ENCODE measurements at places on chromosomes 5 and 9.

GRCh38 chr5:135894276-135894675, 1.4 kb downstream of the IL9 start:
- no peak for DNase-seq

- DNase-seq = no peak
Observed at GRCh38 chr5:168370831-168371230, 79.4 kb downstream of the WWC1 start.

DNA sequence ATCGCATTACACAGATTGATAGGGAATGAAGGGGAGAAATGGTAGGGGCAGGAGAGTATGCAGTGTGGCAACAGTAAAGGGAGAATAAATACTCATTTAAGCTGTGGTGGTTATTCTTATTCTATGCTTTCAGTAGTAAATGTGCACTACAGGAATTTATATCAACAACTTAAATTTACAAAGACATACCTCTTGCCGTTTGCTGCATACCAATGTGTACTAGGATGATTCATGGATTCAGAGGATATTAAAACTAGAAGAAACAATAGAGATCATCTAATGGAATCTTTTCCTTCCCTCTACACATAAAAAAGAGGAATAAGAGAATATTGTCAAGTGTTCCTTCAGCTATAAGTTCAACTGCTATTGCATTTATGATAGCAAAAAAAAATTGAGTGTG, 103.3 kb upstream of the RASA1 start:
- no peak for DNase-seq

DNA sequence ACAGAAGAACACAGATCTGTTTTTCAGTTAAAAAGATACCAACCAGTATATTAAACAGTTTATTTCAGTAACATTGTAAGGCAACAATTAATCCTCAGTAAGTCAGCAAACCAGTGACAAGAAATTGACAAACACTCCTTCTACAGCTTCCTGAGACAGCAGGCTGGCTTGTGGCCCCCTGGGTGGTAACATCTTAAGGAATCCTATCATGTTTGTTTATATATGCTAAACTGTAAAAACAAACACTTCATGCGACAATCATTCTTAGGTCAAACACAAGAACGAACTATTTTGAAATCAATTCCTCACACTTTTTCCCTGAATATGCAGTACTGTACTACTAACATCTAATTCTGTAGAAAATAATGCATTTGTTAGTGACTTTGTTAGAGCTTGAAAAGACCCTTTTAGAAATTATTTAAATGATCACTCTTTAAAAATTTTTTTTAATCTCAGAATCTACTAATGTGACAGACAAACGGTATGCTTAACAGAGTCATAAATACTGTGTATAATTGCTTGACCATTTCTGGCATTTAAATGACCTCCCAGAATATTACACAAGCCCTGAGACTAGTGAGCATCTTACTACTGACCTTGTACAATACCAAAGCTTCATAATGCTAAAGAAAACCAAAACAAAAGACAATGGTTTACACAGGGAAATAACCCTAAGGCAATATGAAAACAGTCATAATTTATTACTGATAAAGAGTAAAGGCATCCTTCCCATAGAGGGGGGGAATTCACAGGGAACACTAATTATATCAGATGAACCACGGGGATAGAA, 48.2 kb downstream of the ERMP1 start:
- DNase-seq = no peak

DNA sequence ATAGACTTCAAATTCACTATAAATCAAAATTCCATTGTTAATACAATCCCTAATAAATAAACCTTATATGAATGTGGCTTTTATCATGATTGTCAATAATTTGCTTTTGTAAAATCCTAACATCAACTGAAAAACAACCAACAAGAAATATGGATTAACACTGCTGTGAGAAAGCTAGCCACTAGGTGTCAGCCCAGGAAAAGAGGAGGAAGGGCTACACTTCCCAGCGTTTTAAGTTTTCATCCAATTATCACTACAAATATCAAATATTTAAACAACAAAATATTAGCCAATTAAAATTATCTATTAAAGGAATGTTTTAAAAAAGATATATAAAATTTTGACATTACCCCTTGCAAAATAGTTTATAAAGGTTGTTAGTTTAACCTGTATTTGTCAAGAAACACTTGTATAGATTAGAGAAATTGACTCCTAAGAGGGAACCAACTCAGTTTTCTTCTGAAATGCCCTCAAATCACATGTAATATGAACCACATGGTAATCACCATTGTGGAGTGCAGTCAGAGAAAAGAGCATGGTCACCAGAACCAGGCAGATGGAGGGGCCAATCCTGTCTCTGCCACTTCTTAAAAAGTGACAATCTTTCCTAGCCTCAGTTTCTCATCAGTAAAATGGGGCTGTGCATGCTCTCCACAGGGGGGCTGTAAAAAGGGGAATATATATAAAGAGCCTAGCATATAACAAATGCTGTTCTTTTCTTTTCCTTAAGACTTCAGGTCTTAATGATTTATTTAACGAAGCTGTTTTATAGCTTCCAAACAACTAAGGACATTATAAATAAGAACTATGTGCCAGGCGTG, 188.2 kb downstream of the CRB2 start:
- DNase-seq = peak; percentile 7

GRCh38 chr5:170573114-170573513, 69.3 kb downstream of the KCNIP1 start:
- DNase-seq = no peak

Measured in pulmonary artery endothelial cell (primary cell).